CD4-positive, alpha-beta T cell treated with Interleukin-6 at 100 ng/mL for 8 hours (primary cell): ENCODE measurements at places on chromosomes 4 and X.

GRCh38 chr4:119559044-119559647 lies 69.5 kb downstream of the PDE5A start:
- no peak for DNase-seq

DNA sequence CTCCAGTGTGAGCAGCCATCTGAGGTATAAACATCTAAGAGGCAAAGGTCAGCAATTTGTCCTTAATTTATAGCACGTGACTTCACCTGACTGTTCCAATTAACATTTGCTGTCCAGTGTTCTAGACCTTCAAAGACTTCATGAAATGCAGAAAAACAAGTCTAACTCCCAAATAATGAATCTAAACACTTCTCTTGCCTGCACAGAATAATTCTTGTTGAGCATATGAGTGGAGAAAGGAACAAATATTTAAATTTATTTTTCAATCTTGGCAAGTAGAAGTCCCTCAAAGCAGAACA lies 12.0 kb downstream of the RFC1 start:
- DNase-seq: no peak

DNA sequence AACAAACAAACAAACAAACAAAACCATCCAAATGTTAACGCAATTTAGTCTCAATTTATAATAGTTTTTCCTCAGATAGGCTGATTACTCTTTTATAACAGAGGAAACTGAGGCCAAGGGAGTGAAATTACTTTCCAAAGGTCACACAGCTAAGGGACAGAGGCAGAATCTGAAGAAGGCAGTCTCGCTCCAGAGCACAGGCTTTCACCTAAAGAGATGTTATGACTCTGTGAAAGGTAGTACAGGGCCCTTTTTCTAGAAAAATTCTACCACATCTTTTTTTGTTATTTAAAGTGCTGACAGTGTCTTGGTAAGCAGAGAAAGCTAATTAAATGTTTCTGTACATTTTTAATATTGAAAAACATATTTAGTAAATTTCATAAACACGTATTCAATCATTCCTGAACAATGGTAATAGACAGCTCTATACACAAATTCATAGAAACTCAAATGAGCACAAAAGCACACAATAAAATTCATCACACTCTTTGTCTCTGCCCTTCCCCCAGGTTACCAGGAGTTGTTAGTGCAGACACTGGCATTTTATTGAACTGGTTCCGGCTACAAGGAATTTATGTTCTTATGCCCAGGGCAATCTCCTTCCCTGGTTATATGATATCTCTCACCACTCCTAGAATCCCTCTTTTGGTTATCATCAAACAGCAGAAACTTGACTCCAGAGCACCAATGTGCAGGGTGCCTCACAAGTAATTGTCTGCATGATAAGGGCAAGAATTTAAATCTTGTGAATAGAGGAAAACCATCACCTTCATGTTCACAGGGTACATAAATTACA lies 7.7 kb upstream of the APBB2 start:
- no peak for DNase-seq

DNA sequence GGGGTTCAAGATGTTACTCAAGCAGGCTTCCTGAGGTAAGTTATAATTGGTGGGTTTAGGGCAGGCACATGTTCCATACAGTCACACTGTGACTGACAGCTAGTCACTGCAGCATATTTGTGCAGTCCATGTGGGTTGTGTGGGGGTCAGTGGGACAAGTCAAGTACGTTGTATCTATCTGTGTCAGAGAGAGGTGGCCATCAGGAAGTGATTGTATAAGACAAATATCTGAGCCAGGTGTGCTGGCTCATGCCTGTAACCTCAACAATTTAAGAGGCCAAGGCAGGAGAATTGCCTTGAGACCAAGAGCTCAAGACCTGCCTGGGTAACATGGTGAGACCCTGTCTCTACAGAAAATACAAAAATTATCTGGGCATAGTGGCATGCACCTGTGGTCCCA lies 509.3 kb downstream of the CENPC start:
- DNase-seq: no peak

DNA sequence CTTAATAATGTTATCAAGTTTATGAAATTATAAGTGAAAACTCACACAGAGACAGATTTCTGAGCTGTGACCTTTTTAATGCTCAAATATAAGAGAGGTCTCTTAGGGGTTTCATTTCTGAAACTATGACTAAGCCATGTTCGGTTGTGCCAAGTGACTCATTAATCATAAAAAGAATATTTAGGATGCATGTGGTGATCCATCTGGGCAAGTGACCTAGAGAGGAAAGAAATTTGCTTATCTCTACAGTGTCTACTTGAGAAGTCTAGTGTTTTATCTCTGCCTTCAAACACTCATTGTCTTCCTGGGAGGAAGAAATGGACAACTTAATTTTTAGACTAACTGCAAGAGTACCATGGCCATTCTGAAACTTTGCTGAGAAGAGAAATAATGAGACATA lies 545.3 kb upstream of the GRID2 start:
- DNase-seq: no peak

DNA sequence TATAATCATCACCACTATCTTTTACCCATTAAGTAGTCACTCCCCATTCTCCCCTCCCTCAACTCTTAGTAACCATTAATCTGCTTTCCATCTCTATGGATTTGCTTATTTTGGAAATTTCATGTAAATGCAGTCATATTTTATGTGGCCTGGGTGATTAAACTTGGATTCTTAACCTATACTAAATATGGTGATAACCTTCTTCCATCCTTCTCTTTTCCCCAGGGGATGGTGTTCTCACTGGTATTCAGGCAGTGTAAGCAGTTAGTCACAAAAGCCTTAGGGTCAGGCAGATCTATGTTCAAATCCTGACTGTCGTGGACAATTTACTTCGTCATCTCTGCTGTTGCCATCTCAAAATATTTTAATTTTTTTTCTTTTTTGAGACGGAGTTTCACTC lies 29.6 kb downstream of the RAB40AL start:
- DNase-seq: no peak

- DNase-seq: no peak
These were observed 49.6 kb downstream of the PROM1 start for GRCh38 chr4:16034010-16034748.

- no peak for DNase-seq
These were observed 82.3 kb downstream of the FREM3 start for GRCh38 chr4:143617994-143618679.

DNA sequence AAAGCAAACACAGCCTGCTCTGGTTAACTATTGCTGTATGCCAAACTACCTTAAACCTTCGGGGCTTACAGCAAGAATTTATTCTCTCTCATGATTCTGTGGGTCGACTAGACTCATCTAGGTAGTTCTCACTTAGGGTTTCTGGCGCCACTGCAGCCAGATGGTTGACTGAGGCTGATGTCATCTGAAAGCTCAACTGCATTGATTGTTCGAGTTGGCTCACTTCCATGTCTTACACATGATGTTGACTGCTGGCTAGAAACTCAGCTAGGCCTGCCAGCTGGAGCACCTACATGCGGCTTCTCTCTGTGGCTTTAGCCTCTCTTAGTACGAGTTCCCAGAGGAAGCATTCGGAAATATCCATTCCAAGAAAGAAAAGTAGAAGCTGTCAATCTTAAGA lies 103.2 kb downstream of the SRPX start:
- no peak for DNase-seq

GRCh38 chrX:920234-920799 lies 289.7 kb downstream of the SHOX start:
- DNase-seq: no peak

DNA sequence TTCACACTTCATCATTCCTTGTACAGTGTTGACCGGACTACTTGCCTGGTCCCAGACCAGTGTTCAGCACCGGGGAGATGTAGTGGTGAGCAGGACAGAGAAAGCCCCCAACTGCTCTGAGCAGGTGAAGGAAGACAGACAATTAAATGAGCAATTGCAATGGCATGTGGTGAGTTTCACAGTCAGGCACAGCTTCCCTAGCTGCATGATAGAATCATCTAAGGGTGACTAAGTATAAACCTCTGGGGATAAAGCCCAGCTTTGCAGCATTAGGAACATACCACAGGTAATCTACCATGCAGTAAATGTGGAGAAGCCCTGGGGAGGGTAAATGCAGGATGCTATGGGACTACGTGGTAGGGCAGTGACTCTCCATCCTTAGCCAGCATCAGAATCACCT lies 47.8 kb downstream of the TMA16 start:
- no peak for DNase-seq

- no peak for DNase-seq
These were observed 390.0 kb upstream of the NWD2 start for GRCh38 chr4:36854554-36854953.

GRCh38 chr4:138192113-138192512 lies 50.0 kb downstream of the SLC7A11 start:
- no peak for DNase-seq

GRCh38 chr4:11483046-11483445 lies 54.4 kb upstream of the HS3ST1 start:
- no peak for DNase-seq

GRCh38 chrX:66045894-66046293 lies 6.0 kb upstream of the VSIG4 start:
- DNase-seq: no peak

- peak; percentile 30 for DNase-seq
These were observed 570 bp downstream of the WDR44 start for GRCh38 chrX:118346258-118347094.

- no peak for DNase-seq
These were observed 54.9 kb upstream of the PDE5A start for GRCh38 chr4:119683518-119683917.

GRCh38 chr4:121784975-121785374 lies 16.1 kb upstream of the EXOSC9 start:
- DNase-seq: no peak

DNA sequence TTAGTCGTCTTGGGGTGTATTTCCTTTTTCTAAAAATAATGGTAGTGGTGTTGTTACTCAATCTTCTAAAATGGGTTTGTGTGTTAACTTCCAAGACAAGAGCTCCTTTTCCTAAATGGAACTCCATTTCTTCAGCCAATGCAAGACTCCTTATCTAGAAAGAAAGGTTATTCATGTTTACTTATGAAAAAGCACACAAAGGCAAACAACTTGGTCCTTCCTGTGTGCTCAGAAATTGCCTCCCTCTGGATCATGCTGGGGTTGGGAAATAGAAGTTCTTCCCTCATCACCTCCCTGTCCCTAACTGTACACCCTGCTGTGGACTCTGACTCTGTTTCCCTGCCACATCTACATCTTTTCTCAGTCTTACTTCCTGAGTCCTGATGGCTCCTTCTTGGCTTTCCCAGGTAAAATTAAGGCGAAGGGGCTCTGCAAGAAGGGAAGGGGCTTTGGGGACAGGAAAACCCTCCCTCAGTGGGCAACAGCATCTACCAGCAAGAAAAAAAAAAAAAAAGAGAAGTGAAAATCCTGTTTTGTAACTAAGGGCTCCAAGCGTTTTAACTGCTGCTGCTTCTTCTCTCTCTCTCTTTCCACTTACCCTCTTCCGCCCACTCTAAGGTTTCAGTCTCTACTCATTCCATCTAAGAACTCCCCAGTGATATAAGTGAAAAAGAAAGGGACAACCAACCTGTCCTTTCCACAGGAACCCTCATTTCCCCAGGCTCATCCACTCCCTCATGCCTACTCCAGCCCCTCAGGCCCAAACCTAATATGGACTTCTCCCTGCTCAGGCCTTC lies 19.8 kb upstream of the TASL start:
- DNase-seq: no peak

GRCh38 chrX:45669715-45670340 lies 469.2 kb upstream of the DIPK2B start:
- no peak for DNase-seq

- no peak for DNase-seq
These were observed 313.9 kb upstream of the NWD2 start for GRCh38 chr4:36930562-36931111.

DNA sequence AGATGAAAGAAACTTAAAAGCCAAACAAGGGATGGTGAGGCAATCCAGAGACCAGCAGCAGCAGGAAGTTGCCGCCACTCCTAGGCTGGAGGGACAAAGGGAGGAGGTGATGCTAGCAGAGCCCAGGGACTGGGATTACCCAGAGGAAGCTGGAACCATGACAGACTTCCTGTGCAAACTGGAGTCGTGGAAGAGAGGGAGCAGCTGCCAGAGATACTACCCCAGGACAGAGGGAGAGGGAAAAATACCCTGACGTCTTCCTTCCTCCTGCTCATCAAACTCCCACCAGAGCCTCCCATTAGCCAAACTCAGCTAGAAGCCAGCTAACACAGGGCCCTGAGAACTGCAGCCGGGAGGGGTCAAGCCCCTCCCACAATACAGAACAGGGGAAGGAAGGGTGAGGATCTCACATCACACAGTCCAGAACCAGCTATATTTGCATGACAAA lies 101.2 kb upstream of the KLF3 start:
- no peak for DNase-seq

GRCh38 chrX:153667956-153668396 lies 5.6 kb downstream of the PNCK start:
- peak; percentile 61 for DNase-seq

DNA sequence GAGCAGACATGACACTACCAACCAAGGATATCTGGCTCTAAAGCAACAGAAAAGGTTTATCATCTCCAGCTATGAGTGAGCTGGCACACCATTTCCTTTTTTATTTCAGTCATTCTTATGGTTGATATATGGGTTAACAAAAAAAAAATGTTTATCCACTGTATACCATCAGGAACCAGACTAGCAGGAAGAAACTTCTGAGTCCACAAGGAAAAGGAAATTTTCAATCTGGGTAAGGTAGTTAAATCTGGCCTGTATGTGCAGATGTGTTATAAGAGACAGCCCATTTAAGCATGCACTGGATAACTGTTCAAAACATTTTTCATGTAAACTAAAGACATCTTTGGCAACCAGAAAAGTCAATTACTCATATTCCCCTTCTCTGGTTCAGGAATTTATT lies 35.0 kb downstream of the AMMECR1 start:
- DNase-seq: no peak

DNA sequence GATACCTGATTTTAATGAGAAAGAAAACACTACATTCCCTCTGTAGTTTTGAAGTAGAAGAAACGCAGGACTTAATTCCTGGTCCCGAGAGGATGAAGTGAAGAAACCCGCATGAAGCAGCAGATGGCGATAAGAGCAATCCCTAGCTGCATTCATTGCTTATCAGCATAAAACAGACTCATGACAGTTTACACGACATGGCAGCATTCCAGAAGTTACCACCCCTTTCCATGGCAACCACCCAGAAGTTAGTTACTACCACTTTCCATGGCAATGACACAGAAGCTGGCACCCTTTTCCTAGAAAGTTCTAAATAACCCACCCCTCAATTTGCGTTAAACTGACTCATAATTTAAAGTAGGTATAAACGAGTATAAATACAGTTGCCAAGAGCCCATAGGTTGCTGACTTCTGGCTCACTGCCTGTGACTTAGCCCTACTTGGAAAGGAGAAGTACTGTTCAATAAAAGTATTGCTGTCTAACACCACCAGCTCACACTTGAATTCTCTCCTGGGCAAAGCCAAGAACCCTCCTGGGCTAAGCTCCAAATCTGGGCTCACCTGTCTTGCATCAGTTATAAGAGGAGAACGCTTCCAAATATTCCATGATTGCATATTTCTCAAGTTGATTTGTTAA lies 5.5 kb upstream of the XAGE2 start:
- no peak for DNase-seq
